Iris pigment epithelial cell (primary cell): ENCODE measurements at places on chromosomes 1 and 21.

DNA sequence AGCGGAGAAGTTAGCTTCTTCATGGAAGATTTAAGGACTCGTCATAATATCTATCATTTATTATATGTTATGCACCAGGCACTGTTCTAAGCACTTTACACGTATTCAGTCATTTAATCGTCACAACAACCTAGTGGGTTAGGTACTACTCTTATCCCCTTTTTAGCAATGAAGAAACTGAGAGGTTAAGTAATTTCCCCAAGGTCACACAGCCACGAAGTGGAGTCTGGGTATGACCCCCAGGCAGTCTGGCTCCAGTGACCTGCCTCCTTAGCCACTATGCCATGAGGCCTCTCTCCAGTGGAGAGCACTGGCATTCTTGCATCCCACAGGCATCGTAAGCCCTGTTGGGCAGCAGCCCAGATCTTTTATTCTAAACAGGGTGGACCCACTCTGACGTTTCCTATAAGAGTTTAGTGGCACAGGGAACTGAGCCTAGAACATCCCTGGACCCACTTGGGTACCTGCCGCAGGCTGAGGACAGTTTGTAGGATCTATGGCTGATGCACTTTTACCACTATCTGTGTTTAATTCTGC, 123.0 kb downstream of the NAV1 start:
- DNase-seq = no peak

DNA sequence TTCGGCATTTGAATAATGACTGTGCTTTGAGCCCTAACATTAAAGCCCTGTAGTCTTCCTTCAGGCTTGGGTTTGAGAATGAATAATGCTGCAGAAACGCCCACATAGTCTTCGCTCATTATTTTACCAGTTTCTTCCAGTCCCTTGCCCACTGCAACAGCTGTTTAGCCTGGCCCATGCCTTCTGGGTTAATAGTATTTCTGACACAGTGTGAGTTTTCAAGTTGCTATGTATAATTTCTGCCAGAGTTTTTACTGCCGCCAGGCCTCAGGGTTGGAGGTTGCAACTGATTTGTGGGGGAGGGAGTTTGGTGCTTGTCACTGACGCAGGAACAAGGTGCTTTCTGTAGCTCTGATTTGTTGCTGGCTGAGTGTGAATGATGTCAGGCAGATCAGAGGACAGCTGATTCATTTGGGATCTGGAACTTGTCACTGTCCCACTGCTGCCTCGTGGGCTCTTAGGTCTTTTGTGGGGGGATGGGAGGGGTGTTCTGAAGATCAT, 109.8 kb downstream of the MAST2 start:
- DNase-seq = peak; percentile 73

DNA sequence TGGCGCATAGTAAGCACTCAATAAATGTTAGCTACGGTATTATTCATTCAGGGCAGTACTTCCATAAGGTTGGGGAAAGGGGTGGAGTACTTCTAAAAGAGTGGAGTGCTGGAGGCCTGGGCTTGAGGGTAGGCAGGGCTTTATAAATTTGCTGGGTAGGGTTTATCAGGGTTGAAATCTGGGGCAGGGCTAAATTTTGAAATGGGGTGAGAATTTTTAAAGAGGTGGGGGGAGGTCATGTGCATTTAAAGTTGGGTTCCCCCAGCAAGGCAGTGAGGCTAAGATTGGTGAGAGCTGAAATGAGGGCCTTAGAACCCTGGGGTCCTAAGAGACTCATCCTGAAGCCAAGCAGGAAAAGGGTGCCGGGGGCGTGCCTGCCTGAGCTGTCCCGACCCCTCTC, 10.0 kb downstream of the CATSPER4 start:
- DNase-seq = no peak

- DNase-seq = no peak
These were observed 90.5 kb downstream of the ADARB1 start for GRCh38 chr21:45164838-45165237.

GRCh38 chr1:56551691-56552090, 27.7 kb downstream of the PLPP3 start:
- DNase-seq = no peak

- no peak for DNase-seq
These were observed 283.8 kb downstream of the CACNA1E start for GRCh38 chr1:181767001-181767708.

- DNase-seq = no peak
These were observed 633.4 kb upstream of the CXADR start for GRCh38 chr21:16879479-16879878.

DNA sequence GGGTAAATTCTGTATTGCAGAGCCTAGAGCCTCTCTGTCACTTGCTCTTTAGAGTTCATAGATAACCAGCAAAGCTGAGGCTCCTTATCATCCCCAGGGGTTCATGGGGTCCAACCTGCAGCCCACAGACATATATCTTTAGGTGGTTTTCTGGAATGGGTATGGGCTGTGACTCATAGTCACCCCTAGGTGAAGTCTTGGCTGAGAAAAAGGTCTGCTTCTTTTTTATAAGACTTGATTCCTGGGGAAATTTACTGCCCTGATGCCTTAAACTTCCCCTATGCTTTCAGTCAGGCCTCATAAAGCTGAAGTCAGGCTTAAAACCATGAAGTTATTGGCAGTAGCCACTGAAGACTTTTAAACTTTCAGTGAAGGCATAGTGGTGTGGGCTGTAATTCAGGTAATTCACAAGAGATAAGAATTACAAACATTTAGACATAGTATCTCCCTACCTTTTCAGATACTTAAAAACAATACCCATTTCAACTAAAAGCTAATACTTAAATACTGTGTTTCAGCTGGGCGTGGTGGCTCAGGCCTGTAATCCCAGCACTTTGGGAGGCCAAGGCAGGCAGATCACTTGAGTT, 46.8 kb downstream of the MACO1 start:
- peak; percentile 22 for DNase-seq

DNA sequence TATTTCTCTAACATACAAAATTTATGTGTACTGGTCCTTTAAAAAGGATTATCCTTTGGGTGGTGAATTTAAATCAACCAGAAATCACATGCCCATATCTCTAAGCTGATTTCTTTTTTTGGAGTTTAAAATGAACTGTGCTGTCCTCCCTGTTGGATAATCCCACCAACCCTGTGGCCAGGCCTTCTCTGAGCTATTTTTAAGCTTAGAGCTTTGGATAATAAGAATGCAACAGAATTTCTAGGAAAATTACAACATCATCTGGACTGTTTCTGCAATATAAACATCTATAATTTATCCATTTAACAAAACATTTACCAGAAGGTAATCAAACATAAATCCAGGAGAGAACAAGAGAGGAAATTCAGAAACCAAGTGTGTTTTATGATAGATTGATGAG, 88.3 kb downstream of the LRRC40 start:
- no peak for DNase-seq

DNA sequence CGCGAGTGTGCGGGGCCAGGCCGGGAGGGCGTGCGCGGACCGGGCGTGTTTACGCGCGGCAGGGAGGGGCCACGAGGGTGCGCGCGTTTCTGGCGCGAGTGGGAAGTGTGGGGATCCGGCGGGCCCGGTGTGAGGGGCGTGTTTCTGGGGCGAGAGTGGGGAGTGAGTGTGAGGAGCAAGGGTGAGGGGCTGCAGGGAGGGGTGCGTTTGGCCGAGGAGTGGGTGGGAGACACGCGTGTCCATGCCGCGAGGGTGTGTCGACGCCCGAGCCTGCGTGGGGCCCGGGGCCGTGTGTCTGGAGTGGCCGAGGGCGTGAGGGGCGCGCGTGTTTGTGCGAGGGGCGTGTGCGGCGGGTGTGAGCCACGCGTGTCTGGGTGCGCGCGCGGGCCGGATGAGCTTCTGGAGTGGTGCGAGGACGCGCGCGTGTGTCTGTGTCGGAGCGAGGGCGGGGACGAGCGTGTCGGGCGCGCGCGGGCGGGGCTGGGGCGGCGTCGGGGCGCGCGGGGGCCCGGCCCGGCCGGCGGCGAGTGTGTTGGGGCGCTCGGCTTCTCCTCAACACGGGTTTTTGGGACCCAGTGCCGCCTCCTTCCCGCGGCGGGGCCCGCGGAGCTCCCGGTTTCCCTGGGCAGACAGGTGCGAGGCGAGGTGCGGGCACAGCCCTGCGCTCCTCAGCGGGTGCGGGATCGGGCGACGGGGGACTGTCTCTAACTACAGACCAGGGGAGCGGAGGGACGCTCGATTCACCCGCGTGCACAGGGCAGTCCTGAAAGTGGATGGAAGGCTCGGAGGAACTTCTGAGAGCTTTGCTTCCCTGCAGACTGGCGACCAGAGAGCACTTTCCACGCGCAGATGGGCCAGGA, 65.8 kb upstream of the VAMP3 start:
- DNase-seq = no peak

- DNase-seq = no peak
These were observed 288.3 kb upstream of the SGIP1 start for GRCh38 chr1:66245691-66246090.

DNA sequence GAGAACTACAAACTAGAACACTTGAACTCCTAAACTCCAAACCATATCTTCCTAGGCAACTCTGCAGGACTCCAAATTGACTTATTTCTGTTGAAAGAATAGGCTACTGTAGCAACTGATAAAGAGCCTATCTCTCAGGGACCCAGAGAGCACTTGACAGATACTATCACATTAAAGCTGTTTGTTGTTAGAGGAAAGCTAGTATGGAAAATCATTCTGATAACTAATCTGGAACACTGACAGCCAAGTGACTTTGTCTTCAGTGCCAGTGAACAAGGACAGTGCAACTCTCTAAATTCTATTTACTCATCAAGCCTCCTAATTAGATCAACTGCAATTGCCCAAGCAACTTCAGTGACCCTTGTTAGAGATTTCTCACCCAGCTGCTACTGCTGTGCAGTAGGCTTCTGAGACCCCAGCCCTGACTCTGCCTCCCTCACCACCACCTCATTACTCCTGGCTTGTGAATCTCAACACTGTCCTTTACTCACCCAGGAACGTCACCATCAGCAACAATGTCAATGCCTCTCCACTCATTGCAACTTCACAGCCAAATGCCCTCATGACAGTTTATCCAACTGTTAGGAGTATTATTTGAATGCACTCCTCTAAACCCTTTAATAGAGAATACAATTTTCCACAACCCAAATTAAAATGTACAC, 7.4 kb upstream of the RGS13 start:
- no peak for DNase-seq

- no peak for DNase-seq
These were observed 1.2 kb upstream of the VWA1 start for GRCh38 chr1:1434131-1434823.

DNA sequence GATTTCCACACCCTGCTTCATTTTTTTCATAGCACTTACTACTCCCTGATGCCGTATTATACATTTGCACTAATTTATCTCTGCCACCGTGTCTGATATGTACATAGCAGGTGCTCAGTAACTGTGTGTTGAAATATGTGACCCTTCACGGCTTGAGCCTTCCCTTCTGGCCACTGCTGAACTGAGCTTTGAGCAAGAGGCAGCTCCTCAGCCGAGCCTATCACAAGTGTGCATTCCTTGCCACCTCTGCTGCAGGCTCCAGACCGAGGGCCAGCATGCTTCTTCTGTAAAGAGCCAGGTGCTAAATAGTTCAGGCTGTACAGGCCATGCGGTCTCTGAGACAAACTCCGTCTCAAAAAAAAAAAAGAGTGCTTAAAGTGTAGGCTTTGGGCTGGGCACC, 22.6 kb downstream of the PLEKHM2 start:
- DNase-seq = no peak

DNA sequence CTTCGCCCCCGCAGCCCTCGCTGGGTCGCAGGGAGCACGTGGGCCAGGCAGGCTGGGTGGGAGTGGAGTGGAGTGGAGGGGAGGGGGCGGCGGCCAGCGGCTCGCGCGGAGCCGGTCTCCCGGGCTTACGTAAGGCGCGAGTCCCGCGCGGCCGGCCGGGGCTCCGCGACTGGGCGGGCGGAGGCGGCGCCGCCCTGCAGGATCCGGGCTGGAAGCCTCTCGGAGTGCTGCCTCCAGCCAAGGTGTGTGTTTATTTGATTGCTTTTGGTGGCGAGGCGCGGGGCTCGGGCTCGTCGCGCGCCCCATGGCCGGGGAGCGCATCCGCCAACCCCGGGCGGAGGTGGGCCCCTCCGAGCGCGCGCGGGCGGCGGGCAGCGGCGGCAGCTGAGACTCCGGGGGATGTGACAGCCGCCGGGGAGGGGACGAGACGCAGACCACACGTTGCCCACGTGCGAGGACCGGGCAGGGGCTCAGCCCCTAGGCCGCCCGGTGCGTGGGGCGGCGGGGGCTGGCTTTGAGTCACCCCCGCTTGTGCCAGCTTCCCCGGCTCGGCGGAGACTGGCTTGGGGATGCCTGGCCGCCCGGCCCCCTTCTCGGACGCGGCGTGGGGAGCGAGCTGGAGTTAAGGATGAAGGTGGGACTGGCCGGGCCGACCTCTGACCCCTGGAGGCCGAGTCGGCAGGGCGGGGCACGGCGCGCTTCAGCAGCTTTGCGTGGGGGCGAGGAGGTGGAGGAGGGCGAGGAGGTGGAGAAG, 402 bp upstream of the AK4 start:
- peak; percentile 35 for DNase-seq

DNA sequence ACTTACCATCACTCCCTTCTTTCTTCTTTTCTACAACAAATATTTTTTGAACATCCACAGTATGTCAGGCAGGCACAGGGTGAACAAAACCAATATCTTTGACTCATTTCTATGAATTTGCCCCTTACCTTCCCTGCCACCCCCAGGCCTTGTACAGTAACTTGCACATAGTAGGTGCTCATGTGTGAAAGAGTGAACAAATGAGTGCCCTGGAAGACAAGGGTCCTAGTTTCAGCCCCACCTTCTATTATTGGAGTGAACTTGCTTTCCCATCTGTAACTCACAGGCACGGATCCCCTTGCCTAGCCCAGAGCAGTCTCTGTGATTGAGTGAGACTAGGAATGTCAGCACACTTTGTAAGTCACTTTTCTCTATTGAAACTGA, 12.8 kb downstream of the ZDHHC18 start:
- DNase-seq = no peak

DNA sequence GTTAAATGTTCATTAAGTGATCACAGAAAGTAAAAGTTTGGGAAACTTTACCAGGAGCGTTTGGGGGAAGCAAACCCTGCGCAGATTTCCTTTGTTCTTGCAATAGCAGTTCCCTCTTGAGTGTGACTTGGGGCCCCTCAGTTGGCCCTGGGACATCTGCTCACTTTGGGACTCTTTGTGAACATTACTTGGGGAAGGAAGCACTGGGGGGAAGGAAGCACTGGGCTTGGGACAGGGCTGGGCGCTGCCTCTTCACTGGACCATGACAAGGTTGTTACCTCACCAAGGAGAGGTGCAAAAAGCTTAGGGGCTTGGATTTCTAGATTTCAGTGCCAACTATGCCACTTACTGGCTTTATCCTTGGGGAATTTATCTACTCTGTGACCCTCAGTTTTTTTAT, 63.5 kb downstream of the ETS2 start:
- DNase-seq = no peak

- no peak for DNase-seq
These were observed 334.7 kb upstream of the PRMT6 start for GRCh38 chr1:106721790-106722189.

- DNase-seq = no peak
These were observed 121.3 kb upstream of the C1orf174 start for GRCh38 chr1:4021136-4021973.

GRCh38 chr1:31063631-31064030, 1.9 kb downstream of the PUM1 start:
- peak; percentile 28 for DNase-seq
